ENCODE measurements at places on chromosomes 6 and 20.
A peak's percentile ranks its signal among the peaks of the same experiment; 100 is the strongest.

- DNase-seq: peak; percentile 38
Measured at GRCh38 chr6:1604158-1605003, 5.3 kb upstream of the FOXC1 start.

- DNase-seq: no peak
Measured at GRCh38 chr20:16451001-16451400, 122.2 kb downstream of the KIF16B start.

DNA sequence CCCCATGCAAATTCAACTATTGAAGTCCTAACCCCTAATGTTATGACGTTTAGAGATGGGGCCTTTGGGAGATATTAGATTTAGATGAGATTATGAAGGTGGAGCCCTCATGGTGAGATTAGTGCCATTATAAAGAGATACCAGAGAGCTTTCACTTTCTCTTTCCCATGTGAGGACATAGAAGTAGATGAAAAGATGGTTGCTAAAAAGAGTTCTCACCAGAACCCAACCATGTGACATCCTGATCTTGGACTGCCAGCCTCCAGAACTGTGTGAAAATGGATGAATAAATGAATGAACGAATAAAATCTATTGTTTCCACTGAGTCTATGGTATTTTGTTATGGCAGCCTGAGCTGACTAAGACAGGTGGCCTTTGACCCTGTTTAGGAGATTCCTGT lies 50.6 kb upstream of the FBXO30 start:
- DNase-seq: no peak

DNA sequence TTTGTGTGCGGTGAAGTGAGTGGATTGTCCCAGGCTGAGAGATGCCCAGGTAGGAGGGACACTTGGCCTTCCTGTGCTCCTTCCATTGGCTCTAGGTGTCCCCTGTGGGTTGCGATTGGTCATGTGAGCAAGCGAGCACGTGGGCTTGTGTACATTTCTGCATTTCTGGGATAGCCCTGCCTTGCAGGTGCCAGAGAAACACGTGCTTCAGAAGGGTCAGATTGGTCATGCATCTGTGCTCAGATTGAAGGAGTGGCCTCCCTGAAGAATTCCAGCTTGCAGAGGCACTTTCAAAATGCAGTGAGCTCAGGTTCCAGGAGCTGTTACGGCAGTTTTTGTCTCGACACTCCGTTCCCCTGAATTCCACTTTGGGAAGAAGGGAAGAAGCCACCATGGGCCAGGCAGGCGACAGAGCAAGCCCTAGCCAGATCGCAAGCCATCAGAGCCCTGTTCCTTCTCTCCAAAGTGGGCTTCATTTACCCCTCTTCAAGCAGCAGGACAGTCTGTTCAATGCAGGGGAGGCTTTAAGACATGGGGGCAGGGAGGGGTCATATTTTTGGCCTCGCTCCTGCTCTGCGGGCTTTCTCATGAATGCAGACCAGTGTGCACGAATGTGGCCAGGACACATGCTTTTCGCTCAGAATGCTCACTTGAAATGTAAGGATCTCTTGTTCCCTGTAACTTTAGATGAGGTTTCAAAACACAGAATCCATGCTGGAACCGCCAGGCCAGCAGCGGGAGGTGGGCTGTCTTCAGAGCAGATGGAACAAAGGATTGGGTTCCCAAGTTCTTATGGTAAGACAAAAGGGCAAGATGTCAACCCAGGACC lies 78.6 kb upstream of the AKAP12 start:
- peak; percentile 28 for DNase-seq

DNA sequence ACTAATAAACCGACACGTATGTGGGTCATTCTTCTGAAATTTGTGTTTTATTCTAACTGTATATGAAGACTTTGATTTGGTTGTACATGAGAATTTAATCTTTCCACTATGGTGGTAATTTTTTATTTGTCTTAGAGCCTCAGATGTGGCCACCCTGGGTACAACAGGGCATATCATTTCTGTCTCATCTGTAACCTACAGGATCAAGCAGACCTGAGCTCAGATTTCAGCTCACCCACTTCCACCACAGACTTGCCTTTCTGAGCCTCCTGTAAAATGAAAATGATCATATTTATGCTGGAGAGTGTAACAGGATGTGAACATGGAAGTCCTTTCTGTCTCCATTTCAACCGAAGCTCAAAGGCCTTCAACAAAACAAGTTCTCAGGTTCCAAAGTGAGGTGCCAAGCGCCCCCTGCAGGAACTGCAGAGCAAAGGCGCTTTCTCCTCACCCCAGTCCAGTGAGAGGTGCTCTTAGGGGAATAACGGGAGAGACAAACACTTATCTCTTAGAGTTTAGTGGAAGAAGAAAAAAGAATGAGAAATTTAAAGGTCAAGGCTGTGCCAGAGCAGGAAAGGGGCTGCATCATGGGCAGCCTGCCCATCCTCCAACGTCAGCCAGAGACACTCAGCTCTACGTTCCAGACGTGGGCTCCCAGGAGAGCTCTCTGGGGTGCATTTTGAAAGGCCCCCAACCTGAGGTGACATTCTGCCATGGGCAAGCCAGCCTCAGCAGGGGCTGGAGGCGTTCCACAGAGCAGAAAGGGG lies 23.0 kb upstream of the CD24 start:
- DNase-seq: peak; percentile 58

DNA sequence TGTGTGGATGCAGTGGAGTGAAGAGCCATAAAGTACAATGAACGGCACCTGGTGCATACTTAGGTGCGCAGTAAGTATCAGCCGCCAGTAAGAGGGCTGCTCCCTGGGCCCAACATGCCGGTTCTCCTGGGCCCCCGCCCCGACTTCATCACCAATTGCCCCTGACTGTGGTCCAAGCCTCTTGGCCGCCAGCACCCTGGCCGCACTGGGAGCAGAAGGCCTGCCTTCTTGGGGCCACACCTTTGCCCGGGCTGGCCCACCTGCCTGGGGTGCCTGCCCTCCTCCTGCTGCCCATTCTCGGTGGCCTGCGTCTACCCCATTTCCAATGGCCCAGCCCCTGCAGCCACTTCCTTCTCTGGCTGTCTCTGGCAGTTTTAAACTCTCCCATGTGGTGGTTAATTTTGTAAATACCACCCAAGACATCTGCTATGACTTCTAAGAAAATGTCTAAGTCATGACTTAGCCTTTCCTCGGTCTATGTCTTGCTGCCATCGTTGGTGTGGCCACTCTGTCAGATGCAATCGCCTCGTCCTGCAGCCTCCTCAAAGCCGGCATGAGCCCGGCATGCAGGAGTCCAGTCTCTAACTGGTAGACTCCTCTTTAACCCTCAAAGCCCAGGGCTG lies 36.8 kb downstream of the PMEPA1 start:
- DNase-seq: no peak
